ENCODE measurements at places on chromosomes 5 and 9.

GRCh38 chr5:5195128-5195918, 55.2 kb downstream of the ADAMTS16 start:
- no peak for DNase-seq

GRCh38 chr5:143682929-143683386, 129.0 kb upstream of the HMHB1 start:
- no peak for DNase-seq

DNA sequence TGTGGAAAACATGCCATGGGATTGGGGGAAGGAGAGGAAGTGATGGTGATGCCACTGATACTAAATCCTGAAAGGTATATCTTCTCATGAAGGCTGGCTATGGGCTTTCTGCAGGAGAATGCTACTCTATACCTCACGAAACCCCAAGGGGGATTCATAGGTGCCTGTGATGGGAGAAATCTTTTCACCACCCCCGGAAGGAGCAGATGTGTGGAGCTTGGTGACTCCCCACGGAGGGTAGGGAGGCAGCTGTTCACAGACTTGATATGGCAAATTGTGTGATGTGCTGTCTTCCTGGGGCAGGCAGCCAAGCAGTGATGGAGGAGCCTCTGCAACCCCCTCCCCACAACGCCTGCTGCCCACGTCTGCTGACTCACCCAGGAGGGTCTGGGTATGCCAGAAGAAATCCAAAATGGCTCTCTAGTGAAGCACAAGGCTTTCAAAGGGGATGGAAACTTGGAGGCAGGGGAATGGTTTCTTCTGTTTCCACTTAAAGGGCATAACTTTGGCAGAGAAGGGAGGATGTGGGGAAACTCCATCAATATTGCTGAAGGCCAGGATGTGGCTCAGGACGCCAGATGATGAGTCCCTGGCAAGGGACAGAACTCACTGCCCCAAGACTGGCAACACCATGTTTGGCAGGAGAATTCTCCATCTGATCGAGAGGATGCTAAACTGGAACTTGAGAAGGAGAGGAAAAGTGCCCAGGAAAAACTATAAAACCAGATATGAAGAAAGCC, 188.3 kb downstream of the GABBR2 start:
- DNase-seq, result no peak

DNA sequence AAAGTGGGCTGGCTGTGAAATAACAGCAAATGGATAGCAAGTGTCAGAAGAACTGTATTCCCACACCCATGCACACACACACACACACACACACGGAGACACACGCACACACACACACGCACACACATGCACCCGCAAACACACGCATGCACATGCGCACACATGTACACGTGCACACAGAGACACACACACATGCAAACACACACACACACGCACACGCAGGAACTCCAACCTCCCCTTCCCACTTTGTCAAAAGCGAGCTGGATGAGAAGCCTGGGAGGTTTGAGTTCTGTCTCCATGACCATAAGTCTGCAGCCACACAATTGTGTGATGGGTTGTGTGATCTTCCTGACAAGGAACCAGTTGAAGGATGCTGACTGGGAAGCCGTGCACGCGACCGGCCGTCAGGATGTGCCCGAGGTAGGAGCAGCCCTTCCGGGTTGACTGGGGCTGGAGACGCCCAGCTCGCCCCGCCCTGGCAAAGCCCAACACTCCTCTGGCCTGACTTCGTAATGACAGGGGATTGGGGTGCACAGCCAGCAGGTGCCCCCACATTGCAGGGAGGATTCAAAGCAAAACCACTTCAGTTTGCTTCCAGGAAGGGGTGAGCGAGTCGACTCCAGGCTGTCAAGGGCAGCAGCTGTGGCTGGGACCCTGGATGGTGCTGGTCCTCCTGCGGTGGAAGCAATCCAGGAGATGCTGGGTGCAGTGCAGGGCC, 29.3 kb upstream of the NKD2 start:
- DNase-seq, result no peak

GRCh38 chr9:6920041-6920440, 162.3 kb downstream of the KDM4C start:
- no peak for DNase-seq

Data from nephron progenitor cell (in vitro differentiated cells).